AG04450 (cell line): ENCODE measurements at places on chromosomes 2 and 18. TPM values are rescaled to one million over a fixed set of nuclear protein-coding genes. Genes with fewer than 3 reads are reported as not detected.

GRCh38 chr2:2587354-2587753 is 256.3 kb upstream of the MYT1L start:
- DNase-seq, result no peak

The FBXO41 gene
- polyA plus RNA-seq, result 2.5 and 2.7 TPM in 2 replicates

The CFAP65 gene
- not detected in 2 replicates for polyA plus RNA-seq

GRCh38 chr2:23757686-23758433 is 169.1 kb downstream of the ATAD2B start:
- DNase-seq, result peak; percentile 47
